ENCODE measurements at places on chromosomes 3 and 15.

- no peak for DNase-seq
Observed at GRCh38 chr3:85455561-85456200, 496.9 kb downstream of the CADM2 start.

DNA sequence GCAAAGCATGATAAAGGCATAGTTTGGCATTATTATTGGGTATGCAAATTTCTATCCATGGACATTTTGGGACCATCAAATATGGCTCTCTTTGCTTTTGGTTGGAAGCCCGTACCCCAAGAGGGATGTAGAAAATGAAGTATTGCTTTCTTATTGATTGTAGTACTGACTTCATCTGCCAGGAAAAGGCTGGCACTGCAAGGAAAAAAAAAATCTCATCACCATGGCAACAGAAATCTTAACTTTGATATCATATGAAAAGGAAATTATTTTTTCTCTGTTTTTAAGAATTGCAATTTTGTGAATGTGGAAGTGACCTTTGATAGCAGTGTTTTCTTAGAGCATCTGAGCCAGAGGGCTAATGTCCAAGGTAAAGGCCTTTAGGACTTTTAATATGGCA, 151.7 kb downstream of the TMEM108 start:
- no peak for DNase-seq

DNA sequence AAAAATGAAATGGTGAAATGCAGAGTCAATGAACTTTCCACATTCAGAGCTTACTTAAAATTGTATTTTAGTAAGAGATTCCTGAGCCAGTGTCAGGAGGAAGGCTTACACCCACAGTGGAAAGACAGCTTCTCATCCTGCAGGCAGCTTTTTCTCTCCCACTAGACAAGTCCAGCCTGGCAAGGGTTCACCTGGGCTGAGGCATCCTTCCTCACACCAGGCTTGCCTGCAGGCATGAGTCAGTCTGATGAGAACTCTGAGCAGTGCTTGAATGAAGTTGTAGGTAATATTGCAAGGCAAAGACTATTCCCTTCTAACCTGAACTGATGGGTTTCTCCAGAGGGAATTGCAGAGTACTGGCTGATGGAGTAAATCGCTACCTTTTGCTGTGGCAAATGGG, 3.1 kb downstream of the CCR4 start:
- DNase-seq: no peak

DNA sequence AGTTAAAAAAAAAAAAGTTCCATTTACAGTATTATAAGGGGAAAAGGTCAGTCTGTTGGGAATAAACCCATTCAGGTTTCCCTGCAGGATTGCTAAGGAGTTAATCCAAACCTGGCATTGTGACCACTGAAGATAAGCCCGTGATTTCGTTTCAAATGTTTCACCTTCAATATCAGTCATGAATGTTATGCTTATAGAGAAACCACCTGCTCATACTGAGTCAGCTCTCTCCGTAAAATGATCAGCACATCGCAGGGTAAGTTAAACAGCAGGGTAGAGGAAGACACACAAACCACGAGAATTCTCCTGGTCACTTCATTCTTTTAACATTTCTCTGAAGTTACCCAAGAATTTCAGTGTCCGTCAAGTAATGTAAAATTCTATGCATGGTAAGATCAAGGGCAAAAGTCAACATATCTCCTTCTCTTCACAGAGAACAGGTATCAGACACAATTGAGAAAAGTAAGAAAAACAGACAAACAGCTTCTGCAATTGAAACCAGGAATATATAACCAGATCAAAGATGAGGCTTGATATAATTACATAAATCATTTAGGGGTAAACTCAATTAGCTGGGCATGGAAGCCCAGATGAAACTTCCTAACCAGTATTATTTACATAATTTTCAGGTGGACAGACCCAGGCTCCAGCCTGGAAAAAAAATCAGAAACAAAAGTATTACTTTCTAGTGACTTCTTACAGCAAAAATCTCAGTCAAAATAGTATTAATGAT, 67.6 kb upstream of the ARHGEF3 start:
- no peak for DNase-seq

- no peak for DNase-seq
Observed at GRCh38 chr3:182948305-182948704, 32.0 kb downstream of the DCUN1D1 start.
